Mammary epithelial cell (primary cell): ENCODE measurements at places on chromosomes 4 and X. TPM values are rescaled to one million over a fixed set of nuclear protein-coding genes. Genes with fewer than 3 reads are reported as not detected.

- no peak for DNase-seq
These were observed 713 bp downstream of the PLXNB3 start for GRCh38 chrX:153764786-153765137.

DNA sequence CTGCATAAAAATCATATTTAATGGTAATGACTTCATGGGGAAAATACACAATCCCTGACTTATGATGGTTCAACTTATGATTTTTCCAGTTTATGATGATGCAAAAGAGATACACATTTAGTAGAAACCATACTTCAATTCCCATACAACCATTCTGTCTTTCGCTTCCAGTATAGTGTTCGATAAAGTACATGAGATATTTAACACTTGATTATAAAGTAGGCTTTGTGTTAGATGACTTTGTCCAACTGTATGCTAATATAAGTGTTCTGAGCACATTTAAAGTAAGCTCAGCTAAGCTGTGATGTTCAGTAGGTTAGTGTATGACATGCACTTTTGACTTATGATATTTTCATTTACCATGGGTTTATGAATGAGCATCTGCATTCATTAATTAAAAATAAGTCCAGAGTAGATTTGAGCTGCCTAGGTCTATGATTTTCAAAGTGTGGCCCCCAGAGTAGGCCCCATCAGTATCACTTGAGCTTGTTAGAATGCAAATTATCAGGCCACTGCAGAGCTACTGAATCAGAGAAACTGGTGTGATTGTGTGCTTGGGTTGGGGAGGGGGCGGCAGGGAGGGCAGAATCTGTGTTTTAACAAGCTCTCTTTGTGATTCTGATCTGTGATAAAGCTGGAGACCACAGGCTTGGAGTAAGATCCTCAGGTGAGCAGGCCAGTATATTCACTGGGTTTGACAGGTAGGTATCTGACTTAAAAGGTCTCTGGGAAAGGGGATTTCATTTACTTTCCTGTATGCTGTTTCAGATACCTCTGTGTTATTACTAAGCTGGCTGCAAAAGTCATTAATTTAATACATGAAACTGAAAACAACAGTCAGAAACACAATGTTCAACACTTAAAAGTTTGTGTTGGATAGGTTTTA, 8.4 kb downstream of the ATP10D start:
- DNase-seq: no peak

- DNase-seq: no peak
These were observed 111.3 kb downstream of the GATB start for GRCh38 chr4:151649479-151649878.

DNA sequence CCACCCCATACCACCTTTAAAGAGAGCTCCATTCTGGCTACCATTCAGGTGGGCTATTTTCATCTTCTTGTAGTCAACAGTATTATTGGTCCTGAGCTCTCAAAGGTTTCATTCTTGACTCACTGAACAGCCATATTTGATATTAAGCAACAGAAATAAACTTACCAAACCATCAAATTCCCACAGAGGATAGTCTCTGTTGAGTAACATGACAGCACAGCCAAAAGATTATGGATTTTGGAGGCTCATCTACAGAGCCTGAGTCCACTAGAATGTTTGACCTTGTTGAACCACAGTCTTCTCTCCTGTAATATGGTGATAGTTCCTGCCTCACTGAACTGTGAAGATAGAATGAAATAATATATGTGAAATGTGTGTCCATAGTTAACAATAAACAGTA, 276.3 kb upstream of the LDB2 start:
- DNase-seq: no peak

- DNase-seq: no peak
These were observed 521.5 kb downstream of the GRID2 start for GRCh38 chr4:92825256-92825655.

GRCh38 chrX:111131572-111131971, 35.6 kb downstream of the PAK3 start:
- no peak for DNase-seq

- DNase-seq: peak; percentile 76
These were observed 19.9 kb downstream of the FGFBP1 start for GRCh38 chr4:15918484-15919129.

GRCh38 chrX:7330971-7331746, 183.2 kb upstream of the PUDP start:
- DNase-seq: no peak

GRCh38 chr4:183164963-183165362, 65.9 kb downstream of the WWC2 start:
- no peak for DNase-seq

DNA sequence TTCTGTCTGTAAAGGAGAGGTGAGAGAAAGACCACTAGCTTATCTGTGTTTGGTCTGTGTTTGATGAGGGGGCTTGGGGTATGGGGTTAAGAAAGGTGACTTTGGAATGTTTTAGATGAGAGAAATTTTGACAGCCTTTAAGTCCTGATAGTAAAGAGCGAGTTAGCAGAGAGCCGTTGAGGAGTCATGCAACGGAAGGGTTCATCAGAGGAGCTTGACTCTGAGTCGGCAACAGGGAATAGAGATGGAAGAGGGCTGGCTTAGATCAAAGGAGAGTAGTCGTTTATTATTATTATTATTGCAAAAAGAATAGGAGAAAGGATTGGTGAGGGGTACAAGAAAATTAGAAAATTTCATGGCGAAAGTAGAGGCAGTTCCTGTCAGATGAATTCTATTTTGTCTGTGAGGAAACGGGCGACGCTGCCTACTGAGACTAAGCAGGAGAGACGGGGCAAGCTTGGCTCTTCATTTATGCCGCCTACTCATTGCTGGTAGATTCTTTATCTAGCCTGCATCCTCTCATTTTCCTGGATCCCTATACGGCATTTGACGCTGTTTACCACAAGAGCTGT, 473 bp upstream of the VAMP7 start:
- no peak for DNase-seq

- no peak for DNase-seq
These were observed 529.2 kb downstream of the INPP4B start for GRCh38 chr4:142316913-142317312.

Gene DDIT4L
- not detected for total RNA-seq

Gene CD40LG
- total RNA-seq: not detected

DNA sequence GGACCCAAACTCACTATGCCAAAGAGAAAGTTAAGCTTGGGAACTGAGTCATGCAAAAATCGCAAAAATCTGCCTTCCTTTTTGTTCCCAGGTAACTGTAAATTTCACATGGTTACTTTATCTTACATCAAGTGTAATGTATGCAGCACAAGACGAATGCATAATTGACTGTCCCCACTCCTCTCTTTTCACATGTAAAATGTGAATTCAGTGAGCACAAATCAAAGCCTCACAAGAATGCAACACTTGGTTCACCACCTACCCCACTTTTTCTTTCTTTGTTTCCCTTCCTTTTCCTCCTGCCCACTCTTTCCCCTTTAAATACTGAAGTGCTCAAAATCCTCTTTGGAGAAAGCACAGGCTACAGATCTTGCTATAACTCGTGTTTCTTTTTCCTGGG, 53.2 kb downstream of the MAGED4B start:
- no peak for DNase-seq

DNA sequence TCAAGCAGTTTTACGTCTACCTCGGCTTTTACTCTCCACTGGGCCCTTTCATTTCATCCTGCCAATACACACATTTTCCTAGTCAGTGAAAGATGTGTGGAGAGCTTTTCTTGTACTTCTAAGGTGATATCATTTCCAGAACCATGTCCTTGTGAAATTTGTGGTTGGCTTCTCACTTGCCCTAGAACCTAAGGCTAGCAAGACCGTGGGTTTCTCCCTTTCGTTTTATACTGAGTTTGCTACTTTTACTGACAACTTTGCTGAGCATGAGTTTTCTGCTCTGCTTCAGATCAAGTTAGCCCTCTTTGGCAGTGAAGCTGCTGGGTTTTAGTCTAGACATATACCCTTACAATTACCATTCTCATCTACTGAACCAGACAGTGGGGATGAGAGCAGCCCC, 95.7 kb upstream of the FRMPD4 start:
- peak; percentile 9 for DNase-seq

Gene FRG2
- not detected for total RNA-seq

GRCh38 chr4:56940403-56940802, 32.7 kb downstream of the REST start:
- DNase-seq: no peak
